ENCODE measurements at places on chromosomes 4 and X. TPM values are rescaled to one million over a fixed set of nuclear protein-coding genes. Genes with fewer than 3 reads are reported as not detected.

- DNase-seq, result no peak
These were observed 88.4 kb upstream of the SLC7A11 start for GRCh38 chr4:138330531-138330930.

The IL1RAPL2 gene
- total RNA-seq, result 0.50 TPM

The KCTD8 gene
- not detected for total RNA-seq

The IL21 gene
- total RNA-seq, result not detected

- peak; percentile 92 for DNase-seq
These were observed 147.2 kb upstream of the BANK1 start for GRCh38 chr4:101643186-101643837.

GRCh38 chr4:27474691-27475090 is 614.0 kb downstream of the STIM2 start:
- peak; percentile 3 for DNase-seq

DNA sequence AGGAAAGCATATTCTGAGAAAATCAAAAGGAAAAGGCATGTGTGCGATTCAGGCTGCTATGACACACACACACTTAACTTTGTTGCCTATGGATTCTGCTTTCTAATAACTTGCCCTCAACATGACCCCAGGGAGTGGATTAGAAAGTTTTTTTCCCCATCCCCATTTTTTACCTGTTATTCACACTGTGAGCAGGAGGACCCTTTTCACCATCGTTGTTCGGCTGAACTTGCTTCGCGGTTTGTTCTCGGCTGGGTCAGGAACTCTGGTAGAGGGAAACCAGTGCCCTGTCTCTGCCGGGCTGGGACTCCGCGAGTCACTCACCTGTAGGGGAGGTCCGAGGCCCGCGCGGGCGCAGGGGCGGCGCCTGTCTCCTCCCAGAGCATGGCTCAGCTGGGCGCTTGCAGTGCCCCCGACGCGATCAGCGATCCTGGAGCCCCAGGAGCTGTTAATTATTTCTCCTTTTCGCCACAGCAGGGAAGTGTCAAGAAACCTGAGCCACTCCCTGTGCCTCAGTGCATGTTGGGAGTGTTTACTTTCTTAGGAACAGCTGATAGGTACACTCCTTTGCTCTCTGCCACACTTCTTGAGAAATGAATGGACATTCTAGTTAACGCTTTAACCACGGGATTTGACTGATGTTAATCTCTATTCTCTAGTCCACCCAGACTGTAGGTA is at the start of gene RASSF6:
Gene RASSF6 (minus strand): TSS at position 322 of the 678 bp plus-strand sequence. CDS start 8,641 bp downstream, outside the sequence.
- DNase-seq, result peak; percentile 91

DNA sequence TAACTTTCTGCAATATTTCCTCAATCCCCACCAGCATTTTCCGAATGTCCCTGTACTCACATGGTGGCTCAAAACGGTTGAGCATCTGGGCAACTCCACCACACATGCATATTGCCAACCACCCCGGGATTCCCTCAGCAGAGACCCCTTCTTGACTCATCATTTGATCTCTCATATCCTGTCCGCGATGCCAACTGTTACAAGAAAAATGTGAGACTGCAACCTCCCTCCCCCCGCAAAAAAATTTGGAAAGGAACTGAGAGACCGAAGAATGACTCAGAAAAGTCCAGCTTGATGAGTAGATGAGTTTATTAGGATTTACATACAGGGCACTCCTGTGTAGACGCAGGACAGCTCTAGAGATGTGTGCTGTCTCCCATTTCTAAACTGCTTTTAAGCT is 561.4 kb downstream of the ZIC3 start:
- peak; percentile 8 for DNase-seq

- DNase-seq, result no peak
These were observed 47.2 kb downstream of the FGFBP1 start for GRCh38 chr4:15891312-15891711.

GRCh38 chrX:102934624-102935023 is 2.4 kb upstream of the RAB40AL start:
- DNase-seq, result peak; percentile 7

DNA sequence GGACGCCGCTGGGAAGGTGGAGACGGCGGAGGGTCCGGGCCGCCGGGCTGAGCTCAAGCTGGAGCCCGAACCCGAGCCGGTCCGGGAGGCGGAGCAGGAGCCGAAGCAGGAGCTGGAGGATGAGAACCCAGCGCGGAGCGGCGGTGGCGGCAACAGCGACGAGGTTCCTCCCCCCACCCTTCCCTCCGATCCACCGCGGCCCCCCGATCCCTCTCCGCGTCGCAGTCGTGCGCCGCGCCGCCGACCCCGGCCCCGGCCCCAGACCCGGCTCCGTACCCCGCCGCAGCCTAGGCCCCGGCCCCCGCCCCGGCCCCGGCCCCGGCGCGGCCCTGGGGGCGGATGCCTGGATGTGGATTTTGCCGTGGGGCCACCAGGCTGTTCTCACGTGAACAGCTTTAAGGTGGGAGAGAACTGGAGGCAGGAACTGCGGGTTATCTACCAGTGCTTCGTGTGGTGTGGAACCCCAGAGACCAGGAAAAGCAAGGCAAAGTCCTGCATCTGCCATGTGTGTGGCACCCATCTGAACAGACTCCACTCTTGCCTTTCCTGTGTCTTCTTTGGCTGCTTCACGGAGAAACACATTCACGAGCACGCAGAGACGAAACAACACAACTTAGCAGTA is 483 bp downstream of the USP27X start:
- no peak for DNase-seq

- no peak for DNase-seq
These were observed 95.8 kb upstream of the GEMIN8 start for GRCh38 chrX:14125462-14125861.

- DNase-seq, result no peak
These were observed 272.0 kb upstream of the HAND2 start for GRCh38 chr4:173801876-173802661.

The FRMPD4 gene
- total RNA-seq, result 0.24 TPM

- DNase-seq, result peak; percentile 27
These were observed 56.8 kb downstream of the CD99L2 start for GRCh38 chrX:150841456-150842197.

The MAGEE1 gene
- 3.3 TPM for total RNA-seq

The NAP1L2 gene
- 5.7 TPM for total RNA-seq

The TBC1D25 gene
- 18.1 TPM for total RNA-seq

The MAGEC3 gene
- total RNA-seq, result not detected

DNA sequence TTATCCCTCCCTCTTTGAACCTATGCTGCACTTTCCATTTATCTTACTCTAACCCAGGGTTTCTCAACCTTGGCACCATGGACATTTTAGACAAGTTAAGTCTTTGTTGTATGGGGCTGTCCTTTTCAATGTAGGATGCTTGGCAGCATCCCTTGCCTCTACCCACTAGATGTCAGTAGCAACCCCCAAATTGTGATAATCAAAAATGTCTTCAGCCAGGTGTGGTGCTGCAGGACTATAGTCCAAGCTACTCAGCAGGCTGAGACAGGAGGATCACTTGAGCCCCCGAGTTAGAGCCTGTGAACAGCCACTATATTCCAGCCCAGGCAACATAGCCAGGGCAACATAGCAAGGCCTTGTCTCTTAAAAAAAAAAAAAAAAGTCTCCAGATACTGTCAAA is 7.0 kb downstream of the LRCH2 start:
- DNase-seq, result peak; percentile 36

DNA sequence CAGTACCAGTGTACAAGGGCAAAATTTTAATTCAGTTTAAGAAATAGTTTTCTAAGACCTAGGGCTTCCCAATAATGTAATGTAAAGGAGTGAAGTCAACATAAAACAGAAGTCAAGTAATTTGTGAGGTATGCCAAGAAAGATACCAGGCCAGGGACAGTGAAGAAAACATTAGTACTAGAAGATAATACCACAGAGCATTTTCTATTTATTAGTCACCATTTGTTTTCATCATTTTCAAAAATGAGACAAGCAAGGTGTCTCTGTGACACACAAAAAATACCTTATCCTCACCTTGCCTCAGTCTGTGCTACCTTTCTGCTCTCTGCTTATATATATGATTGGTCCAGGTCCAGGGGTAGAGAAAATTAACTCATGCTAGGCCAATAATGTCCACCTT is 46.8 kb downstream of the VEGFC start:
- peak; percentile 32 for DNase-seq

The SYP gene
- not detected for total RNA-seq

DNA sequence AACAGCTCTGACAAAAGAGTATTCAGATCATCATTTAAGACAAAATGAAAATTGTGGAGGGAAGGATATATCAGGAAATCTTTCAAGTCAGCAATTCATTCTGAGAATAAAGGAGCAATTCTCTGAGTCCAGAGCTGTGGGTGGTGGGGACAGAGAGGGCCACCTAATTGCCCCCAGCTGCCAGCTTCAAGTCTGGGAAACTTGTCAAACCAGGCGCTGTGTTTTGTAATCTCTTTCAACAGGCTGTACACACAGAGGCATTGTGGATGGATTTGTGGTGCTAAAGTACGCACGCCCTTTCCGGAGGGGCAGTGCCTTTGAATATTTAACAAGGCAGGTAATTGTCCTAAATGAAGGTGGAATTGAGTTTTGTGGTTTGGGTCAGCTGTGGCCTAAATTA is 591.1 kb upstream of the BOD1L1 start:
- DNase-seq, result peak; percentile 88

GRCh38 chr4:121076416-121076815 is 4.1 kb upstream of the NDNF start:
- DNase-seq, result no peak

The MAGEA4 gene
- total RNA-seq, result not detected

- no peak for DNase-seq
These were observed 432.2 kb downstream of the SMARCA1 start for GRCh38 chrX:129091097-129091496.

The MTHFD2L gene
- total RNA-seq, result 63.2 TPM

Data from mammary epithelial cell (primary cell).